Stimulated activated CD8-positive, alpha-beta memory T cell treated with anti-CD3 and anti-CD28 coated beads, Interleukin-2, amount 100 ng/mL, for 48 hours (primary cell): ENCODE measurements at places on chromosomes 13 and 19.

DNA sequence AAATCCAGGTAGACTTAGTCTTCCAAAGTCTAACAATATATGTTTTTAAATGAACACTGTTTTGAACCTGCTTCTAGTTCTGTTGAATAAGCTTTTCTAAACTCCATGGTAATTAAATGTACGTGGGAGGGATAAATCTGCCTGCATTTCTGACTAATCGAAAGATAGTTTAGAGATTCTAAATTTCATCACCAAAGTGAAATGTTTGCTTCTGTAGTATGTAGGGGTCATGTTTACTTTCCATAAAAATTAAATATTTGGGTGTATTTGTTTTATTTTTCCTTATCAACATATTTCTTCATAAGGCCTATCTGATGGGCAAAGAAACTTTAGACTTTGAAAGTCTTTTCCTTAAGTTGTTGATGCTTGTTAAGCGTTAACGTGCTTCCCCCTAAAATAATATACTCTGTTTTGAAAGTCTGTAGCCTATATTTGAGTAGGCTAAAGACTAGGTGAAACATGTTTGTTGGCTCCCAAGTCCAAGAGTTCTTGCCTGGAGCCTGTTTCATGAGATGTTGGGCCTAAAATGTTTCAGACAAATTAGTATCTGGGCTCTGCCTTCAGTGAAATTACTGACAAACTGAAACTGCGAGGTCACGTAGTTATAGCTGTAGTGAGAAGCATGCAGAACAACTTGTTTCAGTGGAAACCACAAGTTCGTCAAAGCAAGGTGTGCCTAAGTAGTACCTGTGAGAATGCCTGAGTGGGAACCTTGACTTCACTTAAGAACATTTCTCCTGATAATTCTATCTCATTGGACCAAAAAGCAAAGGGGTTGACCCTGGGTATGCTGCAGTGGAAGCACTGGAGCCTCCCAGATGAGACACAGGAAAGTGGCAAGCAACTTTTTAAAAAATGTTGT lies 126.2 kb downstream of the LMO7 start:
- DNase-seq, result no peak

GRCh38 chr19:33621065-33621785 lies 528 bp upstream of the CHST8 start:
- no peak for DNase-seq

GRCh38 chr19:11019824-11020223 lies 59.0 kb downstream of the SMARCA4 start:
- no peak for DNase-seq

- DNase-seq, result no peak
These were observed 67.8 kb downstream of the DGKH start for GRCh38 chr13:42116225-42116624.

DNA sequence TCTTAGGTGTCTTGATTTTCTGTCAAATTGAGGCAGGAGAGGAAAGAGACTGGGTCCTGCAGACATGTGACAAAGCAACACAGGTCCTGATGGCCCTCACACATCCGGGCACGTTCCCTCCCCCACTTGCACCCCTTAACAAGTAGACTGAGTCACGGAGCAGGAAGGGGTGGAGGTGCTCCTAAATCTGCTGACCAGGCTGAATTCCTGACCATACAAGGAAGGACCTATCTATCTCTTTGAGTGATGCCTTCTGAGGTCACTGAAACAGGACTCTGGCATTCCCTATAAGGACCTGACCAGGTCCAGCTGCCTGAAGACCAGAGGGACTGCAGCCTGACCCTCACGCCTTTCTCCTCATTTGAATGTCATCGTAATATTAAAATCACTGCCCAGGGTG lies 250.3 kb downstream of the COL4A1 start:
- no peak for DNase-seq

DNA sequence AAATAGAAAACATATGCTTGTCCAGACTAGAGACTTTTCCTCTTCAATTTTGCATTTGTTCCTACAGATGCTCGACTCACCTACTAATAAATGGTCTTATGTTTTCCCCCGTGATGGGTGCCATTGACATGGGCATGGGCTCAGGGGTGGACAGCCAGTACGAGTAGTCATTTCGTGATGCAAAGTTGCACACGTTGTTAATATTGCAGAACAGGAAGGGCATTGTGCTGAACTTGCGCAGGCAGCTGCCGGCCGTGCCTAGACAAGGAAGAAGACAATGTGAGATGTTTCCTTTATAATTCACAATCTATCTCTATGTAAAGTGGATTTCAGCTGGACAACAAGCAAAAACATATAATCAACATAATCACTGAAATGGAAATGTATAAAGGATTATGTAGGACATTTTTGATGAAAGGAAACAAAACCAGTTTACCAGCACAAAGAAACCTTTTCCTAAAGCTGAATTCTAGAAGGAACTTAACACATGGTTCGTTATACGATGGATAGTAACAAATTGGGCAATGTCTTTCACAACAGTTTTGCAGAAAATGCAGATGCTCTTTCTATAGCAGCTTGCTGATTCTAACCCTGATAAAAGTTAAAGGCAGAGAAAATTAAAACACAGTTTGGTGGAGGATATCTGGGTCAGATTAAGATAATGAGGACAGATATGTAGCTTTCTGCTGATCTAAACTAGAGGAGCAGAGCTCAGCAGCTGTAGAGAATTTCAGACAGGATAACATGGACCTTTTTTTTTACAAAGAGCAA lies 145.7 kb downstream of the COL4A1 start:
- no peak for DNase-seq

DNA sequence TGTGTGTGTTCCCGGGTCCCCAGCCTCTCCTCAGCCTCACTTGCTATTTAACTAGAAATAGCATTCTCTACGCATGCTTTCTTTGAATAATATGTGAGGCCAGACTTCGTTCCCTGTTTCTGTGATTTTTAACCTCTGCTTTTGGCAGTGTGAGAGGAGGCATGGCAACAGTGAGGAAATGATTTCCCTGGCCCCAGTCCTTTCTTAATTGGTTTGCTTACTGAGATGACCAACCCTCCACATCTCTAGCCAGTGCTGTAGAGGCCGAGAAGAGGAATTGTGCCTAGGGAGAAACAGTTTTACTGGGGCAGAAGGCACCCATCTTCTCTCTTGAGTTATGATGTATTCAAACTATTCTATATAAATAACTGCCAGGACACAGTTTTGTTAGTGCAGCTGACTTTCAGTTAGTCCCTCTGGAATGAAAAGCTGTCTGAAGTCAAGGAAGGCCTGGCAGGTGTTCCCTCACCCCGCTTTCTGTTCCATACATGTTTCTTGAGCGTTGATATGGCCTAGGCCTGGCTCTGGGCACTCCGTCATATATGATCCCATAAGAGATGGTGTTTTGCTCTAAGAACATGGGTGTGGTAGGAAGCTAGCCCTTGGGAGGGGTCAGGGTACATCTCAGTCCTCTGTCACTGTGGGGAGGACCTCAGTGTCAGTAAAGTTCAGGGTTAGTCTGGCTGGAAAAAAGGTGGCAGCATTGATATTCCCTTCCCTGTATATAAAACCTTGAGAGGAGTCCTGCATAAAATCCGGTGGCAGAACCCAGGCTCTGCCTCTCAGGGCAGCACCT lies 73.7 kb upstream of the NPAS1 start:
- no peak for DNase-seq
